ENCODE measurements at places on chromosomes 4 and X.

- DNase-seq: no peak
Observed at GRCh38 chr4:99028187-99028586, 32.7 kb downstream of the METAP1 start.

GRCh38 chr4:107935246-107935645 lies 3.9 kb downstream of the CYP2U1 start:
- DNase-seq: no peak

GRCh38 chr4:175308236-175308635 lies 390.1 kb downstream of the ADAM29 start:
- DNase-seq: no peak

DNA sequence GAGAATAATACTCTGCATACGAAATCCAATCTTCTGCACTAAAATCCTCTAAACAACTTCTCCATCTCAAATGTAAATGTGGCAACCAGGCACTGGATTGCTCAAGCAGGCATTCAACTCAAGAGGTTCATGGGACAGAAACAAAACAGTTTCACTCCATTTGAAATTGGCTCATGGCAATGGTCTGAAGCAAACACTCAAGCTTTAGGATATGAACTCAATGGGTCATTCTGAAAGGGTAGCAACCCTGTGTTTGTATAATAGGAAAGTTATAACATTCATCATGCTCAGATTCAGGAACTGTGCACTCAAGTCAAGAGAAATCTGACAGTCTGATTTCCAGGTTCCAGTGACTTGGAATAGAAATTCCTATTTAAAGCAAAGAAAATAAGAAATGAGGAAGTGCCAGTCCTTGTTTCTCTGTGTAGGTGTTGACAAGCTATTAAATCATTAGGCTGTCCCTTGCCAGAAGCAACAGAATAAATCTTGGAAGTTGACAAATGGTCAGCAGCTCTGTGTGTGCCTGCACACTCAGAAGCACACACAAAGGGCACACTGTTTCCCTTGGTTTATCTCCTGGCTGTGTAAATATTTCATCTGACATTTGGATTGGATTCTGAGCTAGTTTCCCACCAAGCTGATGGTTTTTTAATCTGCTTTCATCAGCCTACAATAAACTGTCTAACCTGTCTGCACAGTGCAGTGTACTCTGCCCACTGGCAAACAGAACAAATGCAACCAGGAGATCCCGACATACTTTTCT lies 75.9 kb upstream of the CITED1 start:
- no peak for DNase-seq

- DNase-seq: no peak
Observed at GRCh38 chr4:101914761-101915160, 124.2 kb downstream of the BANK1 start.

GRCh38 chr4:73259571-73260090 lies 1.0 kb upstream of the ANKRD17 start:
- DNase-seq: no peak

GRCh38 chrX:65591206-65591605 lies 56.6 kb upstream of the LAS1L start:
- no peak for DNase-seq

- DNase-seq: no peak
Observed at GRCh38 chr4:138911909-138912703, 103.5 kb upstream of the NOCT start.

DNA sequence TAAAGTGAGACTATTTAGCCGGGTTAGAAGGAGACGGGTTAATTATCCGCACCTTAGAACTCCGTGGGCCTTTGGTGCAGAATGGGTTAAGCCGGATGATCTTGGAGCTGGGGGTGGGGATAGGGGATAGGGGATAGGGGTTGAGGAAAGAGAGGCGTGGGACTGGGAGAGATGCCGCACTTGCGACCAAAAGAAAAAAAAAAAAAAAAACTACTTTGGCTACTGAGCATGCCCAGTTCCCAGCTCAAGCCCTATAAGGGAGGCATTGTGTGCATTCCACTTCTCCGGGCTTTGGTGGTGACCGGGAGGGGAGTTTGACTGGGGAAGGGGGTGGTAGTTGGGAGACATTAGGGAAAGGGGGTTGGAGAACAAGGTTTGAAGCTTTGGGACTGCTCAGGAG lies at the start of gene SLITRK4:
Gene SLITRK4, minus strand, starts transcription at position 187 of the 400 bp plus-strand sequence. CDS start 4,993 bp downstream, outside the sequence.
- DNase-seq: no peak

- no peak for DNase-seq
Observed at GRCh38 chrX:68415316-68415715, 18.0 kb downstream of the OPHN1 start.

DNA sequence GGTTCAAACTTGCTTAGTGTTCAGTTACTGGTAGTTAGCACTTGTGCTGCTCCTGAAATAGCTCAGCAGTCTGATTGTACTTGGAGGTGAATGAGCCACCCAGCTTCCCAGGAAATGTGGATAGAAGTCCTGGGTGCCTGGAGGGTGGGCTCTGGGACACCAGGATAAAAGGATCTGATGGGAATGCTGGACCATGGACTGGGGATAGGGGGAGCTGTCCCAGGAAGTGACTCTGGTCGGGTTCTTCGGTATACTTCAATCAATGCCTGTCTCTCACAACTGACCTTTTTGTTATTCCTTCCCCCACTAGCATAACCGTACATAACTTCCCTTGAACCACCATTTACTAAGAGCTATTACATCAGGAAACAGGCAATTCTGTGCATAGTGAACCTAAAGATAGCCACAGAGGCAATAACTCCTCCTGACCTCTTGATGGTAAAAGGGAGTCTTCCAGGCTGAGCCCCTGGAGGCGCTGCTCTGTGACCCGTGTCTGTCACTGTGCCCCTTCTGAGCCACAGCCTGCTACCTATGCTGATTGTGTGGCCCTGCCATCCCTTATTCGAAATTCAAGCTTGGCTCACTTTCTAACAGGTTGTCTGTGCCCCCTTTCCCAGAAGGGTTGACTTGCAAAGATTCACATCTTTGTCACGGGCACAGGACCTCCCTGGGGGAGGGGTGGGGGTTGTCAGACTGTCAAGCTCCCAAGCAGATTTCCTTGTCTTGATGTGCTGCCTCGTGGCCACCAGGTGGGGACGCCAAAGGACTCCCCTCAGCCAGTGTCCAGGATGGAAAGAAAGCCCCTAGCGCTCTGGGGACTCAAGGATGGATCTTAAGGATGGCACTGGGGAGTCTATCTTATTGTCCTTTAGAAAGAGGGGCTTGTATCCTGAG lies 24.5 kb upstream of the WDR1 start:
- no peak for DNase-seq

DNA sequence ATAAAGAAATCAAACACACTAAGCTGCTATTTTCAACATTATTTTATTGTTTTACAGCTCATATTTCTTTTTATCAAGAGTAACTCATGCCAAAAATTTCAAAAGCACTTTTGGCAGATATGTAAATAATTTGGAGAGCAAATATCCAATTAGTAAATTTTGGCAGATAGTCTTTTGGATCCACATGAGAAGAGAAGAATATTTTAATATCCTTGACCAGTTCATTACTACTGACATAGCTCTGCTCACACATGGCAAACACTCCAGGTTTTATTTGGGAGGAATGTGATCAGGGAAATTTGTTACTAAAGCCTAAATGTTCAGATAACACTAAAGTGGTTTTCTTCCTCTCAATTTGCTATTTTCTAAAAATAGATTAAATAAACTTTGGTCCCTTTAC lies 1054.3 kb downstream of the FAT4 start:
- no peak for DNase-seq

DNA sequence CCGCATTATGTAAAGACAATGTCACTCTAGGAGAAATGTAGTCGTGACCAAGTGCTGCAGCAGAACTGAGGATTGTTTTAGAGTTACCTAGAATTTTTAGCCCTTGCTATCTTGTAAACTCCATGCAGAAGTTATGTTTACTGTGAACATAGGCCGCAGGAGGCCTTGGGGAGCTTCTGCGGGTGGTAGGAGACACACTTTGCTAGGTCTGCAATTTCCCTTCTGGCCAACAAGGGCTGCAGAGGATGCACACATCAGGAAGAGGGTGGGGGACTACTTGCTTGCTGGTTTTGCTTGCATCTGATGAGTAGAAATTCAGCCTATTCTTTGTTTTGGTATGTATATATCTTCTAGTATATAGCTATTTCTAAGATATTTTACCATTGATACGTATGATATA lies 23.1 kb downstream of the BANK1 start:
- DNase-seq: no peak

- DNase-seq: no peak
Observed at GRCh38 chrX:115357326-115358120, 68.0 kb downstream of the LUZP4 start.

DNA sequence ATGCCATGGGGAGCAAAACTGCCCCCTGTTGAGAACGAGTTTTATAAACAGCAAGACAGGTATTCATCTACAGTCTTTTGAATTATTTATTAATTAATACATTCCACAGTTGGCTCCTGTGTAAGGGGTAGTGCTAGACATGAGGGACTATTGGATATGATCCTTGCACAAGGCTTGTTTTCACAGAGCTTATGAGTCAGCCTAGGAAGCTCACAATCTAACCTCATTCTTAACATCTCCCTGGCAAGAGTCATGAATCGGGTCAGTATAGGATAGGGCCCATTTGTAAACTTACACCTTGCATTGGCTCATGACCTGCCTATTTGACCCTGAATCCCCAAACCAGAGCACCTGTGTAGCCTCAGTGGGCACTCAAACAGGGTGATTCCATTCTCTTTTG lies 209.1 kb upstream of the HCCS start:
- no peak for DNase-seq

GRCh38 chrX:63514569-63515080 lies 163.5 kb upstream of the SPIN4 start:
- no peak for DNase-seq

- DNase-seq: no peak
Observed at GRCh38 chr4:179130122-179130714, 1688.0 kb upstream of the AGA start.

DNA sequence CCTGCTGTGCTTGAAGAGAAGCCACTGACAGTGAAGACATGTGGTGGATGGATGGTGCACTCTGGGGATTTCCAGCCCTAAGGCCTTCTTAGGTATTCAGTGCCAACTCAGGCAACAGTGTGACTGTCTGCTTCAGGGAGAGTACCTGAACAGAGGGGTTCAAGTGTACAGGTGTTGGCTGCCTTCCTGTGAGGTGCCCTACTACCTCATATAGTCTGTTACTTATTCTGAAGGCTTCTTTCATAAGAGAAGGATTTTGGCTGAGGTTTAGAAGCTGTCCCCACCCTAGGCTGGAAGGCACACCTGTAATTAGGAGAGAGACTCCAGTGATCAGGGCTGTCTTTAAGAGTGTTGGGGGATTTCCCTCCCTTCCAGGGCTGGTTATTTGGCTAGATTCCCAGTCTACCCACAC lies 1.8 kb downstream of the FTHL17 start:
- DNase-seq: no peak

Measured in osteocyte (in vitro differentiated cells).